ENCODE measurements at places on chromosomes 6 and 20. TPM values are rescaled to one million over a fixed set of nuclear protein-coding genes. Genes with fewer than 3 reads are reported as not detected.

The PGC gene
- not detected for total RNA-seq

The ZNF391 gene
- total RNA-seq, result 0.10 TPM

The TBC1D32 gene
- total RNA-seq, result 1.2 TPM

The VGLL2 gene
- total RNA-seq, result 27.5 TPM

The GRIK2 gene
- total RNA-seq, result 1.2 TPM

The CENPW gene
- 1.6 TPM for total RNA-seq

The DYNLT1 gene
- total RNA-seq, result 71.7 TPM

The AVP gene
- total RNA-seq, result not detected

The TXLNB gene
- 197 TPM for total RNA-seq

The JAG1 gene
- total RNA-seq, result 13.4 TPM

The SPATA2 gene
- total RNA-seq, result 7.7 TPM

The TGM3 gene
- not detected for total RNA-seq

The IRF4 gene
- 0.26 TPM for total RNA-seq

The FILIP1 gene
- total RNA-seq, result 113 TPM

The MUCL3 gene
- not detected for total RNA-seq

The MAPK13 gene
- total RNA-seq, result 0.82 TPM

The C6orf15 gene
- total RNA-seq, result not detected

The BEND3 gene
- 1.7 TPM for total RNA-seq

The CUL7 gene
- total RNA-seq, result 21.3 TPM

DNA sequence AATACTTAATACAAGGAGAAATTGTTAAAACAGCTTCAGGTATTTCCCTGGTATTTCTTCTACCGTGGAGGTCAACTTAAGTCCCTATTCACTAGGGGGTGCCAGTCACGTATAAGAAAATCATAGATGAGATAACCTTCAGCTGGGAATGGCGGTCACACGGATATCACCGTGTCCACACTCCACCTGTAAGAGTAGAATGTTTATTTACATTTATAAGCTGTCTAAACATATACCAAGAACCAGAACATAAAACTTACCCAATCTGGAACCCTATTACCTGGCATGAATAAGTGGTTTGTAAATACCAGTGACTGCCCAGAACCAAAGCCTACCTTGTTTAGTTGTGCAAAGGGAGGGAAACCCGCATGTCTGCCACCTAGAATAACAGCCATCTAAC lies 1.9 kb upstream of the ELOVL4 start:
- DNase-seq, result peak; percentile 11

- DNase-seq, result no peak
Measured at GRCh38 chr20:63232235-63233060, 3.3 kb upstream of the BIRC7 start.

GRCh38 chr6:112501705-112502104 lies 154.6 kb downstream of the RFPL4B start:
- no peak for DNase-seq

- DNase-seq, result no peak
Measured at GRCh38 chr6:157879873-157880254, 56.8 kb downstream of the SNX9 start.

- no peak for DNase-seq
Measured at GRCh38 chr20:53643031-53643832, 49.6 kb upstream of the ZNF217 start.

- DNase-seq, result no peak
Measured at GRCh38 chr6:2715737-2716136, 35.0 kb downstream of the MYLK4 start.

DNA sequence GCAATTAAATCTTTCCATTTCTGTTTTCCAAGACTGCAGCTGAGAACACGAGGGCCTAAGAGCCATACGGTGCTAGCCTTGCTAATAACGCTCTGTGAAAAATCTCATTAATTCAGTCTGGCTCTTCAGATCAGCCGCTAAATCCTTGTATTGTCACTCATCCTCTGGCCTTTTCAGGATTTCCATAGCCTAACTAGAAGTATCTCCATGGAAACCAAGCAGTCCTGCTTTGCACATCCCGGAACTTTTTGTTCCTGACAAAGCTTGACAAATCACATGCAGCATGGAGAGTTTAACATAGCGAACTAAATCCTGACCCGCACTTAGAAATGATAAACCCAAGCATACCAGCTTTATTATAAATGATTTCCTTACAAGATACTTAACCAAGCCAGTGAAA lies 383.7 kb downstream of the CD83 start:
- no peak for DNase-seq

DNA sequence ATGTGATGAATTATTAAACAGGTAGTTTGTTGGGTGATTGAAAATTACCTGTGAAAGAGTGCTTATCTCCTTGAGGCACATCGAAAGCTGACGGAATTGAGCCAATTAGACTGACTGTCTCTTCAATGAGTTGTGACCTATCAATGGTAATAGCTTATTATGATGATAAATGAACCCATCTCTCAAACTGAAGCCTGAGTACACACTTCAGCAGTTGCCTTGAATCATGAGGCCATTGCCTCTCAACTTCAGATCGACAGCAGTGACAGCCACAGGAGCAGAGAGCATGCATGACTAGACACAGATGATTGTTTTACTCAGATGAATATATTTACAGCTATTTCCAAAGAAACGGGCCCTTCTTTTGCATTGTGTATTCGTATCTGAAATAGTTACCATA lies 323.9 kb downstream of the LAMA2 start:
- no peak for DNase-seq

- DNase-seq, result no peak
Measured at GRCh38 chr6:143339223-143339622, 111.3 kb downstream of the ADAT2 start.

DNA sequence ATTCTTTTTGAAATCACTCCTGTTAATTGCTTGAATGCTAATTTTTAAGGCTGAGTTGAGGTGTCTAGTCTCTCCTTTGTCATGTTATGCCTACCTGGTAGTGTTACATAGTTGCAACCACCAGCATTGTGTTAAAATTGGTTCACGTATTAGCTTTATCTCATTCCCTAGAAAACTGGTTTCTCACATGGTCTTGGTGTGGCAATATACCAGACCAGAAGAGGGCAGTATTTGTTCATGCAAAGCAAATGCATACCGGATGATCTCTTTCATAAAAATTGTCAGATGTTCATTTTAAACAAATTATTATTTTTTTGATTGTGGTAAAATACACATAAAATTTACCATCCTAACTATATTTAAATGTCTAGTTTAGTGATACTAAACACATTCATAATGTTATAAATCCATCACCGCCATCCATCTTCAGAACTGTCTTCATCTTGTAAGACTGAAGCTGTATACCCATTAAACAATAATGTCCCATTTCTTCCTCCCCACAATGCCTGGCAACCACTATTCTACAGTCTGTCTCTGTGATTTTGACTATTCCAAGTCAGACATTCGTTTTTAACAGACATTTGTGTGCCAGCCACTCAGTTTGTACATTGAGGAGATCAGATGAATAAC lies 92.8 kb downstream of the ATRN start:
- no peak for DNase-seq

GRCh38 chr20:51272401-51272800 lies 249.5 kb upstream of the KCNG1 start:
- DNase-seq, result peak; percentile 15

- DNase-seq, result peak; percentile 15
Measured at GRCh38 chr20:35663516-35664465, 909 bp downstream of the CPNE1 start.

DNA sequence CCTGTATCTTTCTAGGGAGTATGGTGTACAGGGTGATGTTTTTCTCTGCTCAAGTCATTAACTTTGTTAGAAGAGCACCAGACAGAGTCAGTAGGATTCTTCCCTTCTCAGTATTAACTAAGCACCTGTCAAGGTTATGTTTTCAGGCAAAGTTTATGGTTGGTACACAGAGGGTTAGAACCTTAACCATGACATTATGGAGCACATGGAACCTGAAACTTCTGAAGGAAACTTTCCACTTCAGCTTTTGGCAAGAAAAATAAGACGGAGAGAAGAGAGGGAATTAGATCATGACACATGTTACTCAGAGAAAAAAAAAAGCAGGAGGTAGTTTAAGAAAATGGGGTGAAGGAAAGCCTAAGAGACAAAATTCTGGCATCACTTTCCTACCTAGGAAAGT lies 112.9 kb upstream of the PDE7B start:
- DNase-seq, result no peak

GRCh38 chr6:15065261-15065989 lies 180.4 kb upstream of the JARID2 start:
- no peak for DNase-seq

GRCh38 chr20:62791301-62792181 lies 4.7 kb upstream of the MRGBP start:
- no peak for DNase-seq

GRCh38 chr6:168209420-168209819 lies 110.2 kb downstream of the DACT2 start:
- DNase-seq, result no peak

- peak; percentile 12 for DNase-seq
Measured at GRCh38 chr6:5025911-5026819, 22.3 kb upstream of the RPP40 start.

DNA sequence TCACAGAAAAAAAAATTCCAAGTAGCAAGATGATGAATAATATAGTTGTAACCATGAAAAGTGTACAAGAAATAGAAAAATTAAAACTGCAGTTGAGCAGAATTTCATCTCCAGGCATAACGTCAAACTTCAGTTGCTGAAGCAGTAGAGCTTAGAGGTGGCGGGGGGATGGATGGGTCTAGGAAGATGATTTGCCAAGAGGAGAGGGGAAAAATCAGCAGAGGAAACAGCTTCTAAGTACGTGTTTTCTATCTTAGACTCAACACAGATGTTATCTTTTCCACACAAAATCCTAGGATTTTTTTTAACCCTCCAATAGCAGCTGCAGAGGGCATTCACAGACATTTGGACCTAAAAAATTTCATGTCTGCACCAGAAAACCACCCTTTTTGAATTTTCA lies 136.0 kb downstream of the OPN5 start:
- DNase-seq, result no peak

GRCh38 chr20:49724408-49725223 lies 10.9 kb upstream of the B4GALT5 start:
- DNase-seq, result peak; percentile 38

- no peak for DNase-seq
Measured at GRCh38 chr6:816510-817084, 123.7 kb upstream of the EXOC2 start.

DNA sequence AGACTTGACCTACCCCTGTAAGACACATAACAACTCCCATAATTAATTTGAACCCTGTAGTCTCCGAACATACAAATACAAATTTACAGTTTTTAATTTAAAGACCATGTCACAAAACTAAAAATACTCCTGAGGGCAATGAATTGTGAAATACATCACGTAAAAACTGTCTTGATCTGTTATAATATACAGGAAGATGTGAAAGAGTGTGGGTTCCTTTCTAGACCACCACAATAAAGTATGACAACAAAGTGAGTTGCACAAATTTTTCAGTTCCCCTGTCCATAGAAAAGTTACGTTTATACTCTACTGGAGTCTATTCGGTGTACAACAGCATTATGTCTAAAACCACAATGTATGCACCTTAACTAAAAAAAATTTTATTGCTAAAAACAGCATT lies 11.0 kb upstream of the BLOC1S5 start:
- no peak for DNase-seq

DNA sequence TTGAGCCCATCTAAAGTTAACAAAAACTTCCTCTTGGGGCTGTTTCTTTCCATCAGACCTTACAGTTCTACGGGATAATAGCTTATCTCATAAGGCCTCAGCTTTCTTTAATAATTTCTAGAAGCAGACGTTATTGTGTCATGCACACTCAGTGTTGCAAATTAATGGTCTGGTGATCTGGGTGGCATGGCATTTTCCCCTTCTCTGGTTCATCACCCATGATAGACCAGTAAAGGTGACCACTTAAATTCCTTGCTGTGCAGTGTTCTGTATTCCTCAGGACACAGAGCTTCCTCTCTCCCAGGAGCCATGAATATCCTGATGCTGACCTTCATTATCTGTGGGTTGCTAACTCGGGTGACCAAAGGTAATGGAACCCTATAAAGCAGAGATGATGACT lies at the start of gene DEFB125:
DEFB125 (plus strand) TSS at position 272 of the 400 bp plus-strand sequence; CDS start at position 310, 38 bp downstream.
- DNase-seq, result no peak

GRCh38 chr20:1397710-1398109 lies 4.9 kb upstream of the FKBP1A start:
- no peak for DNase-seq

- DNase-seq, result no peak
Measured at GRCh38 chr6:30450548-30450908, 38.8 kb upstream of the HLA-E start.

- DNase-seq, result no peak
Measured at GRCh38 chr20:32448306-32449056, 90.3 kb downstream of the ASXL1 start.

- DNase-seq, result no peak
Measured at GRCh38 chr6:37343248-37343647, 10.5 kb upstream of the RNF8 start.

DNA sequence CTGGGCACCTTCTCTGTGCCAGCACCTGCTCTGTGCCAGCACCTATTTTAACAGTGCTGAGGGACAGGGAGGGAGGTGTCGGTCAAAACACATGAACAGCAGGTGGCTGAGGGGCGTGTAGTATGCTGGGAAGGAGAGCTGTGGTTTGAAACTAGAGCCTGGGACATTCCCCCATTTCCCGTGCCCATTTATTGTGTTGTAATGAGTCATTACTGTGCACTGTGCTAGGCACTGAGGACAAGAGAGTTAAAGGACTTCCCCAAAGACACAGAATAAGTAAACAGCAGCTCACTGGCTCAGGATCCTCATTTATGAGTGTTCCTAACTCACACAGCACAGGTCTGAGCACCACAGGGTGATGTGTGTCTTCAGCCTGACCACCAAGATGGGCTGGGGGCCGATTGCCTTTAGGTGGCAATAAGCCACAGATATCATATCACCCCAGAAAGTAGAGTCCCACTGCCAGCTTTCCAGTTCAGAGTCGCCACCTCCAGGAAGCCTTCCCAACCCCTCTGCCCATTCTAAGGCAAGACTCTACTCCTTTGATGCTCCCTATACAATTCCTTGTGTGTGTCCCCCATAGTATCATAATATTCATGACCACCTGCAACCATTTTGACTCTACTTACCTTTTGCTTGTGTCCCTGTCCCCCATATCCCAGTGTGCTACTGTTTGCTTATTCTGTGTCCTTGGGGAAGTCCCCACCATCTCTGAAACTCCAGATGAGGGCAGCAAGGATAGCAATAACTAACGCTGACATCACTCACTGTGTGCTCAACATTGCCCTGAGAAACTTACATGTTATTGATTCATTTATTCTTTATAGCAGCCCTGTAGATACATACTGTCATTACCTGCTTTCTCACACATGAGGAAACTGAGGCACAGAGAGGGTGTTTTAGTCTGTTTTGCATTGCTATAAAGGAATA lies 87.3 kb downstream of the TOX2 start:
- DNase-seq, result no peak

DNA sequence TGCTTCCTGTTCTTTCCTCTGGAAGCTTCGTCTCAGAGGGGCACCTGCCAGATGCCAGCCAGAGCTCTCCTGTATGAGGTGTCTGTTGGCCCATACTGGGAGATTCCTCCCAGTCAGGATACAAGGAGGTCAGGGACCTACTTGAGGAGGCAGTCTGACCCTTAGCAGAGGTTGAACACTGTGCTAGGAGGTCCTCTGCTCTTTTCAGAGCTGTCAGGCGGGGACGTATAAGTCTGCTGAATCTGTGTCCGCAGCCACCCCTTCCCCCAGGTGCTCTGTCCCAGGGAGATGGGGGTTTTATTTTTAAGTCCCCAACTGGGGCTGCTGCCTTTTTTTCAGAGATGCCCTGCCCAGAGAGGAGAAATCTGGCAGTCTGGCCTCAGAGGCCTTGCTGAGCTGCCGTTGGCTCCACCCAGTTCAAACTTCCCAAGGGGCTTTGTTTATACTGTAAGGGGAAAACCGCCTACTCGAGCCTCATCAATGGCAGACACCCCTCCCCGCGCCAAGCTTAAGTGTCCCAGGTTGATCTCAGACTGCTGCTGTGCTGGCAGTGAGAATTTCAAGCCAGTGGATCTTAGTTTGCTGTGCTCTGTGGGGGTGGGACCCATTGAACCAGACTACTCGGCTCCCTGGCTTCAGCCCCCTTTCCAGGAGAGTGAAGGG lies 326.7 kb downstream of the BCKDHB start:
- DNase-seq, result no peak

All from gastrocnemius medialis (tissue), 4 donors.